ENCODE measurements at places on chromosomes 1 and 21. TPM values are rescaled to one million over a fixed set of nuclear protein-coding genes. Genes with fewer than 3 reads are reported as not detected.

DNA sequence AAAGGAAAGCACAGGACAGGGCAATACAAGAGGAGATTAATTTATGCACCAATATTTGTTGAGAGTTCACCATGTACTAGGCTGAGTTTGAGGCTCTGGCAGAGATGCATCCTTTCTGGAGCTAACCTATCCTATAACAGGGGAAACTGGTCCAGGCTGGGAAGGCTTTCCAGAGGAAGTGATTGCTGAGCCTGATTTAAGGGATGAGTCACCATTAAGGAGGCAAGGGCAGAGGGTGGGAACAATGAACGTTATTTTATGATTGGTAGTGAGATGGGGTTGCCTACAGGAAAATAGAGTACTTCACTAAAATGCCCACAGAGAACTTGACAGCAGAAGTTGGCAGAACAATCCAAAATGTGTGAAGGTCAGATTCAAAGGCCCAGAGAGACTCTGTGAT, 141.4 kb downstream of the PLPP3 start:
- DNase-seq = peak; percentile 64

GRCh38 chr1:230248016-230248888, 177.9 kb downstream of the PGBD5 start:
- no peak for DNase-seq

The CRYAA gene
- total RNA-seq = not detected

GRCh38 chr1:8465013-8465412, 147.1 kb downstream of the SLC45A1 start:
- no peak for DNase-seq

- DNase-seq = no peak
These were observed 987.9 kb downstream of the PLA2G4A start for GRCh38 chr1:187816646-187817045.

DNA sequence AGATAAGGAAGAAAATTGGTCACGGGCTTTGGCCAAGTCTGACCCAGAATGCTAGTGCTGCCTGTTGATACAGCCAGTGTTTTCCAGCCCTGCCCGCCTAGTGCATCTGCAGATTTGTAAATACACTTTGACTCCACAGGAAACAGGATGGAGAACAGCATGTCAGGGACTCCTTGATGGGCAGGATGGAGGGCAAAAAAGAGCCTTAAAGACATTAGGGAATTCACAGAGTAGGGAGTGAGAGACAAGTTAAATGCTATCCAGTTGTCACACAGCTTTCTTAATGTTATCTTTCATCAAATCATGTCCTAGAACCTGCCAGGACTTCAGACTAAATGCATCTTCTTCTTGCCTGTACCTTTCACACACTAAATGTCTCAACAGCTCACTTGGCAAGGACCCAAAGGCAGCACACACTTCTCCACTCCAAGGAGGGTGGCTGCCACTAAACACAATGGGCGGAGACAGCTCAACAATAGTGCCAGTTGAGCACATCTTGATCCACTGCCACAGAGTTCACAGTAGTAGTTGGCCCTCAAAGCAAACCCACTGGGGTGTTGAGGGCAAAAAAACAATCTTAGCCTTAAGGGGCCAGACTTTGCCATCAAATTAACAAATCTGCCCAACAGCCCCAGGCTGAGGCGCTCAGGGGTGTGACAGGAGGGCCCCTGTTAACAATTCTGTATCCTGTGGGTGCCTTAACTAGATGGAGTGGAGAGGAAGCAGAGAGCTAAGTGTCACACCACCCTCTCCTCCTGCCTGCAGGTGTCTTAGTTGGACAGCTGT, 2.7 kb downstream of the HIVEP3 start:
- DNase-seq = peak; percentile 52

DNA sequence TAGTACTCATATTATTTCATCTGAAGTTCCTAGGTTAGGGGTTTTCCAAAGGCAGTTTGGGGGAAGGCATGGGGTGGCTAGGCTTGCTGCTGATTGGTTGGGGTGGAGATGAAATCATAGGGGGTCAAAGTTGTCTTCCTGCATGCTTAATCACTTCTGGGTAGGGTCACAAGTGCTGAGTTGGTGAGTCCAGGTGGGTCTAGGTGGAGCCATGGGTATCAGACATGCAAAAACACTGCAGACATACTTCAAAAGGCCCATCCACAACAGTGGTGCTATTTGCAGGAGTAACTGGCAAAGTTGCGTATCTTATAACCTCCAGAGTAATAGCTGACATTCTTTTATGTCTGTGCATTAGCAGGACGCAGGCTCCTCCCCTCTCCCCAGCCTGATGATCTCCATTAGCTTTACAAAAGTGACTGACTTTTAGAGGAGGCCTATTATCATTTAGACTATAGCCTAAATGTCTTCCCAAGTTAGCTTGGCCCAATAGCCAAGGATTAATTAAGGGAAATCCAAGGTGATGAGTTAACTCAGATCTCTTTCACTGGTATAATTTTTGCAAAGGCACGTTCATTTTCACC, 374.4 kb upstream of the PRMT6 start:
- DNase-seq = no peak

GRCh38 chr21:46061063-46061462, 36.8 kb upstream of the COL6A2 start:
- peak; percentile 48 for DNase-seq

DNA sequence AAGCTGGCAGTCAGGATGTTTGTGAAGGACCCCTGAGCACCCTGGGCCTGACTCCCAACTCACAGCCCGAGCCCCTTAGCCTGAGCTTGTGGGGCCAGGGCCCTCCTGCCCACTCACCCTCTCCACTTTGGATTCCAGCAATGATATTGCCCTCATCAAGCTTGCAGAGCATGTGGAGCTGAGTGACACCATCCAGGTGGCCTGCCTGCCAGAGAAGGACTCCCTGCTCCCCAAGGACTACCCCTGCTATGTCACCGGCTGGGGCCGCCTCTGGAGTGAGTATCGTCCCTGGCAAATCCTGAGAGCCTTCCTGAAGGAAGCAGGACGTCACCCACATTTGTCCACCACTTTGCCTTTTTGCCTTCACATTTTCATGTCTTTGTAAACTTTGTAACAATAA, 5.0 kb downstream of the CTRC start:
- no peak for DNase-seq

GRCh38 chr21:26273686-26274313, 103.2 kb upstream of the APP start:
- no peak for DNase-seq

DNA sequence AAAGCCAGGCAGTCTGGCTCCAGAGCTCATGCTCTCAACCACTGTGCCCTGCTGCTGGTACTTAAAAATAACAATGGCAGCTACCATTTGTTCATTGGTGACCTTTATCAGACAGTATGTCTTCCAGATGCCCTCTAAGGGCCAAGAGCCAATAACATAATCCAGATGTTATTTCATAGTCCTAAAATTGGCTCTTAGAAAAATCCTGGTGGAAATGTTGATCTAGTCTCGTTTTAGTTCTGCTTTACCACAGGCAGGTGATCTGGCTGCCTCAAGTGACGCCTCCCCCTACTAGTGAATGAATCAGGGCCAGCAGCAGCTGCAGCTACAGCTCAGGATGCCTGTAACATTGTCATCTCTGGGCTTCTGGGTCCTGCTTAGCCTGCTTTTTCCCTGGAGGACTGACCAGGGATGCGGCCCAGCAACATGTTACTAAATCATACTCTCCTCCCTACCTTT, 12.6 kb upstream of the HMGN2 start:
- DNase-seq = no peak

The SLC35F3 gene
- 4.9 TPM for total RNA-seq

The STK40 gene
- total RNA-seq = 18.2 TPM

DNA sequence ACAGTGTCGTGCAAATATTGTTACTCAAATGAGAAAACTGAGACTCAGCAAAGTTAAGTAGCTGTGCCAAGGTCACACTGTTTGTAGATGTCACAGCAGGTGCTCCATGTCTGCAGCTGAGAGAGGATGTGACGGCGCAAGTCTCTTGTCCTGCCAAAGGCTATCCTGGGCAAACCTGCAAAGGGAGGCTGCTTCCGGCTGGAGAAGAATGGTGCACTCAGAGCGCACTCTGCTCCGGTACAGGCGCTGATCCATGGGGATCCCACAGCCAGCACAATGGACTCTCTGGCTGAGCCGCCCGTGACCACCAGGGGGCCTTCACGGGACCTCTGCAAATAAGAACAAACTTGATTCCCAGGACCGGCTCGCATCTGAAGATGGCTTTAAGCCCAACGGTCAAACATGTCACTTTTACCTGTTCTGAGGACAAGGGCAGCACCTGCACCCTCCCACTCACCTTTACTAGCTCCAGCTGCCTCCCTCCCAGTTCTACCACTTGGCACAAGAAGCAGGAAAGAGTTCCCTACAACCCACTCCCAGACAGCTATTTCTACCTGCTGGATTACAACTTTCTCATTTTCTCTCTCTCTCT, 21.9 kb downstream of the RD3 start:
- peak; percentile 63 for DNase-seq

GRCh38 chr1:92485381-92486250, 1.1 kb downstream of the GFI1 start:
- no peak for DNase-seq

DNA sequence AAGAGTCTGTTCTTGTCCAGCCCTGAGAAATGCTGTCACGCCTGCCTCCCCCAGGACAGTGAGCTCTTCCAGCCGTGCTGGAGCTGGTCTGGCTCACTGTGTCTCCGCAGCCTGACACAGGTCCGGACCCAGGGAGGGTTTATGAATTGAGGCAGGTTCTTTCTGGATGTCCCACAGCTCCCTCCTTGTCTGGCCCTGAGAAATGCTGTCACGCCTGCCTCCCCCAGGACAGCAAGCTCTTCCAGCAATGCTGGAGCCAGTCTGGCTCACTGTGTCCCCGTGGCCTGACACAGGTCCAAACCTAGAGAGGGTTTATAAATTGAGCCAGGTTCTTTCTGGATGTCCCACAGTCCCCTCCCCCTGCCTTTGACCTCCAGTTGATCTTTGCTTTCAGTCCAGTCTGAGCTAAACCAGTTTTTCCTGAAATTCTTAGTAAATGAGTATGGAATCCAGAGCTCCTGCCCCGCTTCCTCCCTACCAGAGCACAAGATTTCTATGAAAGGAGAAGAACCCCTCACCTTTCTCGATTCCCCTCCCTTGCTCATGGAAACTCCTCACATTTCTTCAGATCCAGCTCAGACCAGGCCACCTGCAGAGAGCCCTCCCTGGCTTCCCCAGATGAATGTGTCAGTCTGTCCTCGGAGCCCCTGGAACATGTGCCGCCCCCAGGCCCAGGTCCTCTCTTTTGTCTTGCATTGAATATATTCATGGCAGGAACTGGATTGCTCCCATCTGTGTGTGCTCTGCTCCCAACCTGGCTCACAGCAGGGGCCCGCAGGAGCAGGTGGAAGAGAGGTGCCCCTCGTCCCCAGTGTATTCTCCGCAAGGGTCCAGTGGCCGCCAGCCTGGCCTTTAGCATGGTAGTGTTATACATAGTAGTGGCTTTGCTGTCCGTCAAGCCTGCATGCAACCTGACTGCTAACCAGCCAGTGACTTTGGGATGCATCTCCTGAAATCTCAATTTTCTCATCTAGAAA, 116.3 kb downstream of the EPHB2 start:
- no peak for DNase-seq

GRCh38 chr1:36134505-36135329, 9.7 kb upstream of the COL8A2 start:
- DNase-seq = peak; percentile 61

The LAMC1 gene
- 133 TPM for total RNA-seq

GRCh38 chr1:6014130-6014999, 22.1 kb upstream of the NPHP4 start:
- no peak for DNase-seq

DNA sequence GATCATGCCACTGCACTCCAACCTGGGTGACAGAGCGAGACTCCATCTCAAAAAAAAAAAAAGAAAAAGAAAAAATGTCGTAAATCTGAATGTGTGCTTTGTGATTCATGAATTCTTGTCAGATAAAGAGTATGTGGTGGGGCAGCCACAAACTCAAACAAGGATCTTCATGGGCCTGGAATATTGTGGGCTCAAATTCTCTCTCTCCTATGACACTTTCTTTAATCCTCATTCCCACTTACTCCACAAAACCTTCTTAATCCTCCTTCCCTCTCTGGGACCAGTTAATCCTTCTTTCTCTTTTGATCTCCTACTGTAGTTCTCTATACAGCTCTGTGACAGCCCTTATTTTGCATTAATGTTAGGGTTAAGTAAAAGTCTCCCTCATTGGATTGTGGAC, 112.3 kb downstream of the AK5 start:
- peak; percentile 34 for DNase-seq

The CFHR4 gene
- total RNA-seq = not detected

The UMODL1 gene
- total RNA-seq = not detected

DNA sequence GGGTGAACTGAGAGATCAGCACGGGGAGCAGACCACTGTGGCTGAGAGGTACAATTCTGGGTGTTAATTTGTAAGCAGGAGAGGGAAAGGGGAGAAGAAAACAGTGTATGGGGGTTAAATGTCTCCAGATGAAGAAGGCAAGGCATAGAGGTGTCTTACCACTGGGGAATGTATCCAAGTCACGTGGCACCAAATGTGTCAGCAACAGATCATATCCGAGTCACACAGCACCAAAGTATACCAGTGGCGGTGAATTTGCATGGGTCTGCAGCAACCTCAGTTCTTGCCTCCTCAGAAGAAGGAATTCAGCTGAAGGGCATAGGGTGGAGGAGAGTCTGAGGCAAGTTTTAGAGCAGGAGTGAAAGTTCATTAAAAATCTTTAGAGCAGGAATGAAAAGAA, 21.2 kb upstream of the SYCP1 start:
- DNase-seq = peak; percentile 17

The ALX3 gene
- not detected for total RNA-seq

- peak; percentile 15 for DNase-seq
These were observed 6.2 kb downstream of the CCDC17 start for GRCh38 chr1:45617618-45618017.

- no peak for DNase-seq
These were observed 214.1 kb downstream of the PBX1 start for GRCh38 chr1:164773102-164773501.

GRCh38 chr1:119648620-119649004, 546 bp upstream of the ZNF697 start:
- DNase-seq = no peak

DNA sequence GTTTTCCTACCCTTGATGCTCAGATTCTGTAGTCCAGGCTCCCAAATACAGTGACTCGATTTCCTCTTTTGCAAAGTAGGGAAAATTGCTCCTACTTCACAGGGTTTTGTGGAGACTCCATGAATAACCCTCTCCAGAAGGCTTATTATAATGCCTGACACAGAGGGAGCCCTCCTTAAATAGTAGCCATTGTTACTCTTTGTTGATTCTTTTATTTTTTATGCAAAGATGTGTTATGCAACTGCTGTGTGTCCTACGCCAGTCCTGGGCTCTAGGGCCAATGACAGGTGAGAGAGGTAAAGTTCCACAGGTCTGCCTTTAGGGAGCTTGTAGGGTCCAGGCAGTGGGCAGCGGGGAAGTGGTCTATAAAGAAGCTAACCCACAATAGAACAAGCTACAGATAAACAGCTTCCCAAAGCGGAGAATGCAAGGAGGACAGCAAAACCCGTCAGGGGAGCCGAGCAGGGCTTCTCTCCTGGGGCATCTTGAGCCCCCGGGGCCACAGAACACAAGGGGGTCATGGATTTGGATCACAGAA, 1.5 kb downstream of the AADACL3 start:
- DNase-seq = no peak
